ENCODE measurements at places on chromosomes 7 and 10.

GRCh38 chr7:122255454-122255853, 49.1 kb downstream of the FEZF1 start:
- no peak for DNase-seq

- no peak for DNase-seq
These were observed 30.3 kb downstream of the ANKMY2 start for GRCh38 chr7:16615228-16615627.

DNA sequence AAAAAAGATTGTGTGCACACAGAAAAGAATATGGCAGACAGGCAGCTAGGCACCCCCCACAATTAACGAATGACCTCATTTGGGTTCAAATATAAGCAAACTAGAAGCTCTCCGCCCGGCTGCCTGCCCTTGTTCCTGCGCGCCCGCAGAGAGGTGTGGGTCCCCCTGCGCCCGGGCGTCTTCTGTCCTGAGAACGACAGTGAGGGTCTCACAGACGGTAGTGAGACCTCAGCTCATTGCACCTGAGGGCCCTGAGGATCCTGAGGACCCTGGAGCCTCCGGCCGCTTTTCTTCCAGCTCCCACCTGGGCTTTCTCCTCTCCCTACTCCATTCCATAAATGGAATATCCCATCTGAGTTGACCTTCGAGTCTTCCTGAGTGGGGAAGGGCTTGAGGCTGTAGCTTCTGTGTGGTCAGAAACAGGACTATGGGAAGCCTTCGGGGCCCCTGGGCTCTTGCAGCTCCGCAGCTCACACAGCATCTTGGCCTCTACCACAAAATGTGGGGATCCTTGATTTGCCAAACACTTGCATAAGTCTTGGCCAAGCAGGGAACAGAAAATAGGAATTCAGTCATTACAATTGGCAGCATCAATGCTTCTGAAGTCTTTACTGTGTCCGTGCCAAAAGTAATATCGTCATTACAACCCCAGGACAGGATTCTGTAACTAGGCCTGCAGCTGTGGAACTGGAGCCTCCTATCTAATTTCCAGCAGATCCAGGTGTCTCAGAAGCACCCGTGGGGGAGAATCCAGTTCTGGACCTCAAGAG, 43.8 kb downstream of the JAKMIP3 start:
- DNase-seq, result peak; percentile 25

- peak; percentile 29 for DNase-seq
These were observed 38.8 kb upstream of the SHH start for GRCh38 chr7:155850766-155851678.

DNA sequence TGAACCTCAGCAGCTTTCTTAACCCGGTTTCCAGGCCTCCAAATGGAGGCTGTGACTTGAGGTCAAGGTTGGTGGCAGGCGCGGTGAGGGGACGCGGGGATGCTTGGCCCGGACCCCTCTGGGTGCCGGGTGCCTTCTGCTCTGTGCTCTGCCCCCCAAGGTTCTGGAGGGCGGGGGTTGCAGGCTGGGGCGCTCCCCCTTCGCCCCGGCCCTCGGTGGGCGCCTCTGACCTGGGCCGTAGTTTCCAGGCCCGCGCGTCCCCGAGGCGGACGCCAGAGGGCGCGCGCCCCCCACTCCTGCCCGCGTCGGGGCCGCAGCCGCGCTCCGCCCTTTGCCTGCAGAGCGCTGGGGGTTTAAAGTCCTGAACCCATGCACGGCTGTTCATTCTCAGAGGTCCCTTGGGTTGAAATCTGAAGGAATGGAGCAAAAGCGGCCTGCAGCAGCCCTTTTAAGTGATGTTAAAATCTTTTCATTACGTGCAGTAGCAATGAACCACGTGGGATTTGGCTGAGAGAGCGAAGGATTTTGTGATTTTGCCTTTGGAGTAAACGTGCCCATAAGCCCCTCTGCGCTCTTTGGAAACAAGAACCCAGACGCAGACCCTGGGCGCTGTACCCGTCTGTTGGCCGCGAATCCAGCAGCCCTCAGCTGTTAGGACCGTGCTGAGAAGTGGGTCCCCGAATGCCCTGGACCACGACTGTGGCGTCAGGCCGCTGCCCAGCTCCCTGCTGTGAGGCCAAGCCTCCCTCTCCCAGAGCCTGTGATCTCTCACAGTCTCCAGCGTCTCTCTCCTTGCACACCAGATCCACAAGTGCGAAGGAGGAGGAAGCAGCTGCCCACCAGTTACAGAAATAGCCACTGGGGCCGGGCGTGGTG, 135.0 kb downstream of the ACTR3B start:
- DNase-seq, result no peak

DNA sequence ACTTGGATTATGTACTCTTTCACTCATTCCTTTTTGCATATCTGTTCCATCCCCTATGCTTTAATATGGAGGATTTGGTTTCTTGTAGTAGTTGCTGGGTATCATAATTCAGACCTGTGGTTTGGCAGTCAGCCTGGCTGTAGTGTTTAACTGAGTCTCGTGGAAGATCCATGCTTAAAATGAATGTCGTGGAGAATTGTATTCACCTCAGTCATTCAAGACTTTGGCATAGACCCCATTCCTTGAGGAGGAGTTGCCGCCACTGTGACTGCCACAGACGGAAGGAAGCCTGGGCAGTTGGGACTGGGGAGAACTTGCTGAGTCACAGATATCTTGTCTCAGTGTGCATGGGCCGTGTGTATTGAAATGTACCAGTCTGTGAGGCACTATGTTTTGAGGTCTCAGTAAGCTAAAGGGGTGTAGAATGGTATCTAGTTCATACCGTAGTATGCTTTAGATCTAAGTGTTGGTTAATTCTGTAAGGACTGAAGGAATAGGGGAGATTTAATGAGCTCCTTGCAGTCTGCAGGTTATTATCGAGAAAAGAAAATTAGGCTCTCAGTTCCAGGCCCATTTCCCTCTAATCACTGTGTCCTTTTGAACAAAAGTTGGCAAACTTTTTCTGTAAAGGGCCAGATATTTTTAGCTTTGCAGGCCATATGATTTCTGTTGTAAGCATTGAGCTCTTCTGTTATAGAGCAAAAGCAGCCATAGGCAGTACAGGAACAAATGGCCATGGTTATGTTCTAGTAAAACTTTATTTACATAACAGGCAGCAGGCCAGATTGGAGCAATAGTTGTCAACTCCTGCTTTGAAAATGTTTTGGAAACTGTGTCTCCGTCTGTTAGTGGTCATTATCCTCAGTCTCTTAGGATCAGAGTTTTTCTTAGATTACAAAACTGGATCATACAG, 76.8 kb downstream of the TPST1 start:
- DNase-seq, result no peak

GRCh38 chr7:157482025-157482424, 145.2 kb downstream of the DNAJB6 start:
- DNase-seq, result no peak

GRCh38 chr7:117347962-117348672, 25.3 kb upstream of the WNT2 start:
- no peak for DNase-seq
